Neuronal stem cell (in vitro differentiated cells): ENCODE measurements at places on chromosomes 4 and X.
A peak's percentile ranks its signal among the peaks of the same experiment; 100 is the strongest.

- DNase-seq = no peak
- no peaks in the 10 kb centered on the region for H3K27me3 ChIP-seq
- H3K27ac ChIP-seq = no peak overlapping the region
- H3K4me3 ChIP-seq = no peak overlapping the region
- no peaks in the 10 kb centered on the region for H3K36me3 ChIP-seq
- peaks cover 11% of the 10 kb centered on the region for H3K4me1 ChIP-seq
Measured at GRCh38 chr4:10033191-10033881, 12.0 kb upstream of the SLC2A9 start.

- H3K27ac ChIP-seq = peak overlapping the region; percentile 11
- no peak for DNase-seq
- H3K4me3 ChIP-seq = peak overlapping the region; percentile 62
- H3K36me3 ChIP-seq = no peaks in the 10 kb centered on the region
- no peaks in the 10 kb centered on the region for H3K27me3 ChIP-seq
Measured at GRCh38 chr4:26858035-26858918, 2.4 kb upstream of the STIM2 start.

DNA sequence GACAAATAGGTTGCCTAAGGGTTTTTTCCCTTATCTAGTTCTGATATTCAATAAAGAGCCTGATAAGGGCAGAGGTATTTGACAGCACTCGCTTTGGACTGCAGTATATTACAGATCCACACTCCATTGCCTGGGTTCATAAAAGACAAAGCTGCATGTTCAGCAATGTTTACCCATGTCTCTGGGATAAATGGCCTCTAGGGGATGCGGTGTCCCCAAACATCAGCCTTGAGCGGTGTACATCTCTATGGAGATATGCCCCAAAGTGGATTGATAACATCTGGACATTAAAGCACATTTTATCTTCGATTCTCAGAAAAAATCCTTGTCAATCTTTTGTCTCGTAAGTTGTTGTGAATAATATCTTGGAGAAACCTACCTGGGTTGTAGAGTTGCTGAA, 660.8 kb upstream of the AADAT start:
- no peaks in the 10 kb centered on the region for H3K36me3 ChIP-seq
- DNase-seq = no peak
- no peak overlapping the region for H3K27ac ChIP-seq
- H3K4me3 ChIP-seq = no peak overlapping the region
- H3K4me1 ChIP-seq = no peaks in the 10 kb centered on the region

GRCh38 chrX:1507511-1508463, 29.2 kb downstream of the P2RY8 start:
- H3K36me3 ChIP-seq = no peaks in the 10 kb centered on the region
- no peak for DNase-seq
- H3K27me3 ChIP-seq = no peaks in the 10 kb centered on the region
- no peak overlapping the region for H3K4me3 ChIP-seq
- no peak overlapping the region for H3K27ac ChIP-seq
- no peaks in the 10 kb centered on the region for H3K4me1 ChIP-seq

DNA sequence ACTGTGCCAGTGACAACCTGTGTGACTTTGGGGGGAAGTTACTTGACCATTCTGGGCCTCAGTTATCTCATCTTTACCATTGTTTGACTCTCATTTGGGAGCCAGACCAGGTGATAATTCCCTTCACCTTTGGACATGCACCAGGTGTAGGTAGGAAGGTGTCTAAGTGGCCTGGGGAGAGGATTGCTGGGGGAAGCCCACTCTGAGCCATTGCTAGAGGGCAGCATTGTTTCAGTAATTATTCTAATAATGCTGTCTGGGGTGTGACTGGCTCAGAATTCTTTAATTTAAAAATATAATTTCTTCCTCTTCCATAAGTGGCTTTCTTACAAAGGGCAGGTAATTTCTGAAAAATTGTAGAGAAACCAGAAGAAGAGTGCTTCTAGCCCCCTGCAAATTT, 104.3 kb downstream of the RTL9 start:
- no peaks in the 10 kb centered on the region for H3K27me3 ChIP-seq
- no peak overlapping the region for H3K27ac ChIP-seq
- peaks cover 2% of the 10 kb centered on the region for H3K4me1 ChIP-seq
- no peak for DNase-seq

DNA sequence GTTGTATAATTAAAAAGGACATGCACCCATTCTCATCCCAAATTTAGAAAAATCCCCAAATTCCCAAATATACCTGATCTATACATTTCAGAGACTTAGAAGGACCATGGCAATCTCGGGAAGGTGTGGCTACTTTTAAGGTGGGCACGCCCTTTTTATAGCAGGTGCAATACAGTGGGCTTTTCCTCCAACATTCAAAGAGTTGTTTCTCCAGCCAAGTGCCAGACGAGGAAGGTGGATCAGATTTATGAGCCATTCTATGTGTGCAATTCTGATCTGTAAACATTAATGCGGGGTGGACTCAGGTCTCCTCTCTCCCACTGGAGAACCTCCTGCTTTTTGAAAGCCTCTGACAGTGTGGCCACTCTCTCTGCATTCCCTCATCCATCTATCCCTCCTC, 33.8 kb downstream of the PRKX start:
- no peak overlapping the region for H3K4me3 ChIP-seq
- H3K4me1 ChIP-seq = no peaks in the 10 kb centered on the region
- no peaks in the 10 kb centered on the region for H3K36me3 ChIP-seq
- no peaks in the 10 kb centered on the region for H3K27me3 ChIP-seq
- DNase-seq = no peak
